Smooth muscle cell of the brain vasculature (primary cell): ENCODE measurements at places on chromosomes 11 and 22.

GRCh38 chr22:40196628-40197360 lies 19.1 kb downstream of the TNRC6B start:
- no peak for DNase-seq

GRCh38 chr22:23130697-23131096 lies 11.1 kb downstream of the RSPH14 start:
- DNase-seq = no peak

- DNase-seq = no peak
Measured at GRCh38 chr11:92440701-92441442, 216.3 kb downstream of the FAT3 start.

- no peak for DNase-seq
Measured at GRCh38 chr11:98536023-98536422, 484.7 kb upstream of the CNTN5 start.

DNA sequence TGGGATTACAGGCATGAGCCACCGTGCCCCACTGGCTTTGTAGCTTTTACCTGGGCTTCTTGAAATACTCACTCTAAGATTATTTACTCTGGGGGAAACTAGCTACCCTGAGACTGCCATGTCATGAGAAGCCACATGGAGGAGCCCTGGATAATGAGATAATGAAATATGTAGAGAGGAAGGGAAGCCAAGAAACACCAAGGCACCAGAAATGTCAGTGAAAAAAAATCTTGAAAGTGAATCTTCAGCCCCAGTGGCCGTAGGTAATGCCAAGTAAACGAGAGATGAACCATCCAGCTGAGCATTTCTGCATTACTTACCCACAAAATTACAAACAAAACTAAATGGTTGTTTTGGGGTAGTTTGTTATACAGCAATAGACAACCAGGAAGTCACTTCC lies 125.6 kb downstream of the APIP start:
- DNase-seq = no peak
